Uterus (tissue), 4 donors: ENCODE measurements at places on chromosomes 1 and 21. TPM values are rescaled to one million over a fixed set of nuclear protein-coding genes. Genes with fewer than 3 reads are reported as not detected.

- DNase-seq, result peak; percentile 48
- peak overlapping the region; percentile 82 for H3K27ac ChIP-seq
- H3K4me1 ChIP-seq, result peaks cover 44% of the 10 kb centered on the region
- no peaks in the 10 kb centered on the region for H3K27me3 ChIP-seq
- no peaks in the 10 kb centered on the region for H3K36me3 ChIP-seq
- H3K4me3 ChIP-seq, result peak overlapping the region; percentile 7
Measured at GRCh38 chr1:18950401-18951026, 6.0 kb downstream of the IFFO2 start.

GRCh38 chr1:223276029-223276428, 87.9 kb downstream of the SUSD4 start:
- no peak for DNase-seq
- no peak overlapping the region for H3K27ac ChIP-seq
- H3K4me3 ChIP-seq, result no peak overlapping the region
- H3K27me3 ChIP-seq, result no peaks in the 10 kb centered on the region

DNA sequence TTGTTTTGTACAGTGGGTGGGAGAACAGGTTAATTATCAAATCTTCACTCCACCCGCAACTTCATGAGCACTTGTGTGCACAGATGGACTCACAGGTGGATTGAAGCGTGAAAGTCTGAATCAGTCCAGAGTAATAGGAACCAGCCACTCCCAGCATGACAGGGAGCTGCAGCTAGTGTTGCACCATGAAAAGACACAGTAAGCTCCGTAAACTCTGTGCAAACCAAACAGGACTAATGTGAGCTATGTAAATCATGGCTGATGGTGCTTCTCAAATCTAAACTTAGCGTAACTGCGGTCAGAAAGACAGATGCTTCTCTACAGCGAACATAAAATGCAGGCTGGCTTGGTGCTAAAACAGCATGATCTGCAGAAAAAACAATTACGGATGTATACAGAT, 114.4 kb downstream of the CENPF start:
- H3K27me3 ChIP-seq, result no peaks in the 10 kb centered on the region
- no peaks in the 10 kb centered on the region for H3K4me1 ChIP-seq
- H3K36me3 ChIP-seq, result no peaks in the 10 kb centered on the region
- H3K4me3 ChIP-seq, result no peak overlapping the region
- no peak overlapping the region for H3K27ac ChIP-seq

GRCh38 chr1:77538956-77539518, 143.4 kb downstream of the ZZZ3 start:
- peak overlapping the region; percentile 52 for H3K27ac ChIP-seq
- H3K4me1 ChIP-seq, result no peaks in the 10 kb centered on the region
- H3K36me3 ChIP-seq, result no peaks in the 10 kb centered on the region
- no peak overlapping the region for H3K4me3 ChIP-seq
- no peaks in the 10 kb centered on the region for H3K27me3 ChIP-seq

DNA sequence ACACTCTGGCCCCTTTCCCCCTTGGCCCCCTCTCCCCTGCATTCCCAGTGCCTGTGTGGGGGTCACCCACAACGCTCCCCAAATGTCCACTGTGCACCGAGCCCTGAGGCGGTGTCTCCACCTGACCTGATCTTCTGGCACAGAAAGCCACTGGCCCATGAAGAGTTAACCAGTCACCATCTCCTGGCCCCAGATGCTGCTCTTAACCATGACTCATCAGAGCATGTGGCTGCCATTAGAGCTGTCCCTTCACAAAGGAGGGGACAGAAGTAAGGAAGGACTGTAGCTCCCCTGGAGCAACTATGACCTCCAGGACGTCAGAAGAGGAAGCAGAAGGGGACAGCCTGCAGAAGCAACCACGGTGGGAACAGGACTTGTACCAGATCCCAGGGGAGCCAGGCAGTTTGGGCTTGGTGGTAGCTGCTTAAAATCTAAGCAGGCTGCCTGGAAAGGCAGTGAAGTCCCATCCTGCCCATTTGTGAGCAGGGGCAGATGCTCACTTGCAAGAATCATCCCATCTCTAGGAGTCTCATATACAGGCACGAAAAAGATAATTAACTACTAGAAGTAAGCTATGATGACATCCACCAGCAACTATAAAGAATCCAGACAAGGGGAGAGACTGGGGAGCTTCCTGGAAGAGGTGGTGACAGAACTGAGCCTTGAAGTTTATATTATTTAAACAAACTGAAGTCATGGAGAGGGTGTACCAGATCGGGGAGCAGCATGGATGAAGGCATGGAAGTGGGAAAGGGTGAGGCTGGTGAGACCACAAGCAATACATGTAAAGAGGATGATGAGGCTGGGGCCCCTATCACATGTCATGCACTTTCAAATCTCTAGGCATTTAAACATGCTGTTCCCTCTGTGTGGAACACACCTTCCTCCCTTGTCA, 1.1 kb upstream of the TTC39A start:
- no peaks in the 10 kb centered on the region for H3K36me3 ChIP-seq
- H3K4me3 ChIP-seq, result no peak overlapping the region
- H3K27ac ChIP-seq, result no peak overlapping the region

GRCh38 chr1:67441183-67441582, 11.0 kb upstream of the SERBP1 start:
- no peaks in the 10 kb centered on the region for H3K27me3 ChIP-seq
- H3K4me3 ChIP-seq, result no peak overlapping the region
- H3K27ac ChIP-seq, result peak overlapping the region; percentile 48
- no peaks in the 10 kb centered on the region for H3K36me3 ChIP-seq
- DNase-seq, result peak; percentile 28

DNA sequence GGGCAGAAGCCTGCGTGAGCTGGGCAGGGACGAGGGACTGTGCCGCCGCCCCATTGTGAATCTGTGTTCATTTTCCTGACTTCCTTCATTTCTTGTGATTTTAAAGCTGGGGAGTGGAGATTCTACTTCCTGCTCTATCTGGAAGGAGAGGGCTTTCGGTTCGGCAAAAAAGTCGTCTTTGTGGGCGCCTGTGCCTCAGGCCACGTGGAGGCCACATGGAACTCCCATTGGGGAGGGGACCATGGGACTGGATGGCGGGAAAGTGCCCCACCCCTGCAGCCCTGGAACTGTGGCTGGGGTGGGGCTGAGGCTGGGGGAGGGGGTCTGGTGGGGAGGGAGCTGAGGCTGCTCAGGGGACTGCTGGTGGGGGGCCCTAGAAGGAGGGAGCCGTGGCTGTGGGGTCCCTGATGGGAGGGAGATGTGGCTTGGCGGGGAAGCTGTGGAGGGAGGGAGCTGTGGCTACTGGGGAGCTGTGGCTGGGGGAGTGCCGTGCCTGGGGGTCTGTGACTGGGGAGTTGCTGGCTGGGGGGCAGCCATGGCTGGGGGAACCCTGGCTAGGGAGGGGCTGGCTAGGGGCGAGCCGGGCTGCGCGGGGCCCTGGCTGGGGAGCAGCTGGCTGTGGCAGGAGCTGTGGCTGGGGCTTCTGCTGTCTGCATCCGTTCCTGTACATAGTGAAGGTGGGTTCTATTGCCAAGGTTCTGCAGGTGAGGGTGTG, 31.5 kb downstream of the COL18A1 start:
- H3K36me3 ChIP-seq, result no peaks in the 10 kb centered on the region
- H3K27me3 ChIP-seq, result no peaks in the 10 kb centered on the region
- peaks cover 4% of the 10 kb centered on the region for H3K4me1 ChIP-seq
- DNase-seq, result no peak
- H3K4me3 ChIP-seq, result no peak overlapping the region

GRCh38 chr1:2493691-2494322, 17.7 kb downstream of the PLCH2 start:
- DNase-seq, result no peak
- no peaks in the 10 kb centered on the region for H3K4me1 ChIP-seq
- no peak overlapping the region for H3K27ac ChIP-seq
- no peaks in the 10 kb centered on the region for H3K27me3 ChIP-seq
- no peaks in the 10 kb centered on the region for H3K36me3 ChIP-seq

DNA sequence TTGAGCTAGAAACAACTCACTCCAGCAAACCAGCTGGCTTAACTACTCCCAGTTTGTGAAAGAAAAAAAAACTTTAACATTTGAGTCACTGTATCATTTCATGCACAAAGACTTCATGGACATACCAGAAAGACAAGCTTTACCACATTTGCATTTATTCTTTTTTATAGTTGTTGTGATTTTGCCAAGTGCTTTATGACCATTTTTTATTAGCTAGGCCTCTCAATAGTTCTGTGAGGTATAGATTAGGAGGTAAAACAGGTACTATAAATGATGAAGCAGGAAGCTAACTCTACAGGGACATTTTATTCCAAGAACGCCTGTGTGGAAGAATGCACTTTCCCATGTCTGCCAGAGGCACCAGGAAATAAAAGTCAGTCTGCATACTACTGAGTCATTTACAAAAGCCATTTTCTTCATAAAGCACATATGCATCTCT, 8.2 kb upstream of the DENND1B start:
- H3K4me3 ChIP-seq, result no peak overlapping the region
- no peaks in the 10 kb centered on the region for H3K4me1 ChIP-seq
- H3K27me3 ChIP-seq, result no peaks in the 10 kb centered on the region
- DNase-seq, result no peak
- H3K27ac ChIP-seq, result no peak overlapping the region

GRCh38 chr1:216824511-216824910, 101.3 kb upstream of the ESRRG start:
- no peaks in the 10 kb centered on the region for H3K4me1 ChIP-seq
- no peaks in the 10 kb centered on the region for H3K27me3 ChIP-seq
- no peaks in the 10 kb centered on the region for H3K36me3 ChIP-seq
- no peak for DNase-seq

DNA sequence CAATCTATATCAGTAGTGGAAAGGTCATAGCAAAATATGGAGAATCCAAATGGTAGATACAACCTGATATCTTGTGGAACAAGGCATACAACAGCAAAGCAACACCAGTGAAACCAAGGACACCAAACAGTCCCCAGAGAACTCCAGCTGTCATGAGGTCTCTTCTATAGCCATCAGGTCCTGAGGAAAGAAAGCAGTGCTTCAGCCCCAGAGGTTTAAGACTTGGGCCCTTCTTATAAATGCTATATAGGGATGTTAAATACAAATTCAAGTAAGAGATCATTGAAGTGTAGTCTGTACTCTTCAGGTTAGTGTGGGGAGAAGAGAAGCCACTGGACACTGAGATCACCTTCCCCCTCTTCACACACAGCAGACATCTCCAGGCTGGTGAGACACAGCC, 10.1 kb downstream of the FCRL2 start:
- H3K36me3 ChIP-seq, result no peaks in the 10 kb centered on the region
- DNase-seq, result no peak
- no peaks in the 10 kb centered on the region for H3K4me1 ChIP-seq
- no peaks in the 10 kb centered on the region for H3K27me3 ChIP-seq
- no peak overlapping the region for H3K27ac ChIP-seq
- H3K4me3 ChIP-seq, result no peak overlapping the region

- H3K27me3 ChIP-seq, result no peaks in the 10 kb centered on the region
- H3K4me1 ChIP-seq, result no peaks in the 10 kb centered on the region
- no peaks in the 10 kb centered on the region for H3K36me3 ChIP-seq
- H3K27ac ChIP-seq, result no peak overlapping the region
Measured at GRCh38 chr1:33931111-33931475, 67.2 kb downstream of the HMGB4 start.

DNA sequence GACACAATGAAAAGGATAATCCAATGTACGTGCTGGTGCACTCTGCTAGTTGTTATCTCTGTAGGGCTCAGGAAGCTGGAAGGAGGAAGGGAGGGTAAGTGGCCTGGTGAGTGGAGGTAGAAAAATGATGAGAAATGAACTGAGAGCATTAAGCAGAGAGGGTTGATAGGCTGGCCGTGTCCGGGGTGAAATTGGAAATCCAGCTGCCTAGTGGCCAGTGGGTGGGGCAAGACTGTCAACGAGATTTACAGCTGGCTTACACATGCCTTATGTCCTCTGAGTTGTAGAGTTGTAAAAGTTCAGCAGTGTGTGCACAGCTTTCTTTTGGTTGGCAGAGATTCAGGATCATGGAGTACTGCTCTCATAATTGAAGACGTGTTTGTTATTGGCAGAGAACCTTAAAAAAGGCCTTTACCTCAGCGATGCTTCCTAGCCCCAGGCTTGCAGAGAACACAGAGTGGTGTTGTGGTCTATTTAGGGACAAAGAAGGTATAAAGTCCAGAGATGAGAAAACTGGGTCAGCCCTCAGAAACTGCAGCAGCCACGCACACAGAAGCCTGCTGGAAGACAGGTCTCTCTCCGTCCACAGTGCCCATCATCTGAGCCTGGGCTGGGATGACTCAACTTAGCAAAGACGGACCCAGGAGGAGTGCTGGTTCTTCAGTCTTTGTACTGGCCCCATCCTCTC, 132.4 kb downstream of the EDEM3 start:
- DNase-seq, result peak; percentile 93
- H3K27me3 ChIP-seq, result no peaks in the 10 kb centered on the region
- H3K36me3 ChIP-seq, result no peaks in the 10 kb centered on the region
- H3K4me3 ChIP-seq, result no peak overlapping the region
- H3K4me1 ChIP-seq, result no peaks in the 10 kb centered on the region

GRCh38 chr21:39616211-39616772, 3.6 kb downstream of the B3GALT5 start:
- H3K36me3 ChIP-seq, result no peaks in the 10 kb centered on the region
- H3K27ac ChIP-seq, result no peak overlapping the region
- peaks cover 4% of the 10 kb centered on the region for H3K4me1 ChIP-seq
- H3K27me3 ChIP-seq, result no peaks in the 10 kb centered on the region

- H3K27ac ChIP-seq, result no peak overlapping the region
- no peaks in the 10 kb centered on the region for H3K36me3 ChIP-seq
- no peaks in the 10 kb centered on the region for H3K27me3 ChIP-seq
- DNase-seq, result no peak
- H3K4me3 ChIP-seq, result no peak overlapping the region
- H3K4me1 ChIP-seq, result no peaks in the 10 kb centered on the region
Measured at GRCh38 chr1:14910984-14911721, 242.4 kb upstream of the TMEM51 start.

DNA sequence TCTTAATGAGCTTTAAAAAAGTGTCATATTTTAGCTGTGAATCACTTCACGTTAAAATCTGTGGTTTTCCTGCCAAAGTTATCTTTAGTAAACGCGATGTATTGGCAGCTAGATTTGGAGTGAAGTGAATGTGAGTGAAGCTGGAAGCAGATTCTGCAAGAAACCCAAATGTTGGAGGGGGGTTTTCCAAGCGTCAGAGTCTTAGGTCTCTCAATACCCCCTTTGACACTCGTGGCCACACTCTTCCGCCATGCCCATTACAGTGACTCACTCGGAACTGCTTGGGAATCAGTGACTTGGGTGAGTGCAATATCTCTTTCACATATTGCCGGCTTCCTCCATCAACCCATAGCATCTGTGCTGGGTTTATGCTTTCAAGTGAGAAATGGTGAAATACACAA, 17.5 kb downstream of the B3GALT5 start:
- no peaks in the 10 kb centered on the region for H3K27me3 ChIP-seq
- H3K4me1 ChIP-seq, result no peaks in the 10 kb centered on the region
- no peak overlapping the region for H3K27ac ChIP-seq

GRCh38 chr1:211370669-211371068, 44.0 kb downstream of the TRAF5 start:
- no peak for DNase-seq
- H3K4me3 ChIP-seq, result no peak overlapping the region
- H3K27me3 ChIP-seq, result no peaks in the 10 kb centered on the region
- H3K36me3 ChIP-seq, result no peaks in the 10 kb centered on the region
- H3K27ac ChIP-seq, result no peak overlapping the region

LRRC53 gene
- not detected for total RNA-seq

KDF1 gene
- 1.9 TPM for total RNA-seq

EDN2 gene
- total RNA-seq, result not detected

SLC45A1 gene
- 0.51 TPM for total RNA-seq

MYBPH gene
- total RNA-seq, result 0.64 TPM

CHI3L1 gene
- total RNA-seq, result 21.2 TPM

WNT4 gene
- not detected for total RNA-seq

OR6N1 gene
- not detected for total RNA-seq

KCNJ15 gene
- total RNA-seq, result 0.29 TPM

UCK2 gene
- total RNA-seq, result 34.1 TPM

GPX7 gene
- total RNA-seq, result 5.9 TPM

PTAFR gene
- 2.7 TPM for total RNA-seq
